ENCODE measurements at places on chromosomes 1 and 21.
A peak's percentile ranks its signal among the peaks of the same experiment; 100 is the strongest.

DNA sequence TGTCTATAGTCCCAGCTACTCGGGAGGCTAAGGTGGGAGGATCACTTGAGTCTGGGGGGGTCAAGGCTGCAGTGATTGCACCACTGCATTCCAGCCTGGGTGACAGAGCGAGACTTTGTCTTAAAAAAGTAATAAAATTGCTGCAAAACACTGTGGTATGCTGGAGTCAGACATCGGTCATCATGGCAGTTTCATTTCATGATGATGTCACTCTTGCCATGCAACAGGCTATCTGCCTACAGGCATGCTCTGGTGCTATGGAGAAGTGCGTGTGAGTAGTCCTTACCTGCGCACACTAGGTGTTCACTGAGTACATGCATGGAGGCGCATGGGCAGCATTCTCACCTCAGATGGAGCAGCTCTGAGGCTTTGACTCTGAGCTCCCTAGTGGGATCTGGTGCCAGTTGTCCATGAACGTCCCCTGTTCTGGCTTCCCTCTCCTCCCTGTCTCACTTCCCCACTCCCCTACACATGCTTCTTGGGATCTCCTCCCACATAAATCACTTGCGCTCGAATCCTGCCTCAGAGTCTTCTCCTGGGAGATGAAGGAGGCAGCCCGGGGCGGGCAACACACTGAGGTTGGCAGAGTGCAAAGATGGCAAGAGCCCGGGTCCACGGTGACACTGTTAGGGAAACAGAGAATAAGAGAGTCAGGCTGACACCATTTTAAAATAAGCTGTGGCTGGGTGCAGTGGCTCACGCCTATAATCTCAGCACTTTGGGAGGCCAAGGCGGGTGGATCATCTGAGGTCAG is 10.4 kb upstream of the CELA3B start:
- no peak for DNase-seq

DNA sequence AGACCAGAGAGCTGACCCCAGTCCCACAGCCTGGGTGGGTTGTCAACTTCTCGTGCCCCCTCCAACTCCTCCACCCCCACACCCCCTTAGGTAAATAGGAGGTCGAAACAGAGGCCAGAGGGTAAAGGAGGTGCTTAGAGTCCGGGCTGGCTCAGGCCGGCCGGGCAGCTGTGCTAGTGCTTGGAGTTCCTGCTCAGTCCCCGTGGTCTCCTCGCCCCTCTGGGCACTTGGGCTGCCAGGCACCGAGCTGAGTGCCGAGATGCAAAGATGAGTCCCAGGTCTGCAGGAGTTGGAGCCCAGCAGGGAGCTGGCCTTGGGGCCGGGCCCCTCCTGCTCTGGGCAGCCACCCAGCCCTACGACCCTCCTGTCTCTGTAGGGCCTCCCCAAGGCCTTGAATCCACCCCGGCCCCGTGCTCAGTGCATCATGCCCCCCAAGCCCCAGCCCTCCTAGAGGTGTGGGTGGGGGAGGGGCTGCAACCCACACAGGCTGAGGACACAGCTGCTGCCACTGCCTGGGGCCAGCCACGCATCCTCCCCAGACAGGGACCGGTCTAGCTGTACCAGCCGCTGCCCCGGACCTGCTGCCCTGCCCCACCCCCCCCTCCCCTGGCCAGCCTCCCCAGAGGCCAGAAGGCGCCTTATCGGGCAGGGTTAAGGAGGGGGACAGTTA is 1.9 kb downstream of the SMIM1 start:
- DNase-seq = no peak

DNA sequence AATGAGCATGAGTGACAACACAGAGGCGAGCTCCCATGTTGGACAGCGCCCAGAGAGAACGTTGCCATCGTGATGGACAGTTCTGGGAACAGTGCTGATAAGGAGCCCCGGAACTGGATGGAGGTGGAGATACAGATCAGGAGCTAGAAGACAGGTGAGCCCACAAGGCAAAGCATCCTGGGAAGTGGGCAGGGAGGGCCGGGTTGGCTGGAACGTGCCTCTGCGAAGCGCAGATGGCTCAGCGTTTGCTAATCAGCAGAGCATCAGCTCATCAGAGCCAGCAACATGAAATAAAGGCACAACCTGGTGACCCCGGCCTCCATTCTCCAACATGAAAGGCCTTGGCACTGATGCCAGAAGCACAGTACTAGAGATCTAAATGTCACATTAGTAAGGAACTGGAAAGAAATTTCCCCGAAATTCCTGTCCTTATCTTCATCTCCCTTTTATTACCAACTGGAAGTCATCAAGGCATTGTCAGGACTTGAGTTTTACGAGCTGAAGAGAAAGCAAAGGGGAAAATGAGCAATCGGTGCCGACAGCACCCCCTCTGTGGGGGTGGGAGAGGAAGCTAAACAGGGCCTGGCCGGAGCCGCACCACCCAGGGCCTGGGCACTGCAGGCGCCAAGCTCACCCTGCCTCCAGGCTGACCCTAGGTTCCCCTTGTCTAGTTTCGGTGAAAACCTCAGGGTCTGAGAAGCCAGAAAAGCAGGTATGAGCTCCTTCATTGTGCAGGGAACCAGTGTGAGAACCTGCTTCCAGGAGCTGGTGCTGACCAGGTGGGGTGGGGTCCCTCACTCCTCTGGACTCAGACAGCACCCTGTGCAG is 19.9 kb downstream of the ABCA4 start:
- DNase-seq = no peak

GRCh38 chr1:109500941-109501381 is 7.1 kb downstream of the CYB561D1 start:
- no peak for DNase-seq

GRCh38 chr1:76190749-76191424 is 116.3 kb downstream of the ST6GALNAC3 start:
- DNase-seq = no peak

- no peak for DNase-seq
These were observed 86.1 kb upstream of the KIAA0040 start for GRCh38 chr1:175278734-175279116.

- DNase-seq = no peak
These were observed 58.1 kb downstream of the CAPZB start for GRCh38 chr1:19427087-19427781.

DNA sequence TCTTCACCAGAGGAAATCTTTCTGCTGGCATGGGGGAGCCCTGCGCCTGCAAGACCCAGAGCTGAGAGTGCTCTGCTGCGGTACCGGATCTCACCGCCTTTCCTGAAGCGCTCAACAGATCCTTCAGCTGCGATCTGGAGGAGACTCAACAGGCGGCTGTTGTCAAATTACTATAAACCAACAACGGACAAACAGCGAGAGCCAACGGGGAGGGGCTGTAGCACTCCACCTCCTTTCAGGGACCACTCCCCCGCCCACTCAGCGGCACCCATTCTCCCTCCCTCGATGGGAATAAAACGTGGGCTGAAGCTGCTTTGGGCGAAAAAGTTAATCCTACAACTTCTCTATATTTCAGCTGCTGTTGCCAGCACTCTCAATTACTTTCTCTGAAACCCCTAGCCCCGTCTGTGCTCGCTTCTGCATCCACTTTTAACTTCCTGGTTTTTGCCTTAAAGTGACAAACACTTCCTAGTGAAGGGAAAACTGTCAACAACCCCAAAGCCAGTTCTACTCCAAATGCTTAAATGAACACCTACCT is at the start of gene FMO5:
FMO5 (minus strand) TSS at position 147 of the 538 bp plus-strand sequence. CDS start 310 bp downstream, outside the sequence.
- DNase-seq = peak; percentile 6

DNA sequence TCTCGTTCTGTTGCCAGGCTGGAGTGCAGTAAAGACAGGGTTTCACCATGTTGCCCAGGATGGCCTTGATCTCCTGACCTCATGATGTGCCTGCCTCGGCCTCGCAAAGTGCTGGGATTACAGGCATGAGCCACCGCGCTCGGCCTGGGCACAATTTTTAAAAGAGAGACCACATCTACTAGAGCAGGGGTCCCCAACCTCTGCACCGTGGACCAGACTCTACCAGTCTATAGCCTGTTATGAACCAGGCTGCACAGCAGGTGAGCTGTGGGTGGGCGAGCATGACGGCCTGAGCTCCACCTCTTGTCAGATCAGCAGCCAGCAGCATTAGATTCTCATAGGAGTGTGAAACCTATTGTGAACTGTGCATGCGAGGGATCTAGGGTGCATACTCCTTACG is 20.8 kb downstream of the TNNT2 start:
- DNase-seq = no peak

DNA sequence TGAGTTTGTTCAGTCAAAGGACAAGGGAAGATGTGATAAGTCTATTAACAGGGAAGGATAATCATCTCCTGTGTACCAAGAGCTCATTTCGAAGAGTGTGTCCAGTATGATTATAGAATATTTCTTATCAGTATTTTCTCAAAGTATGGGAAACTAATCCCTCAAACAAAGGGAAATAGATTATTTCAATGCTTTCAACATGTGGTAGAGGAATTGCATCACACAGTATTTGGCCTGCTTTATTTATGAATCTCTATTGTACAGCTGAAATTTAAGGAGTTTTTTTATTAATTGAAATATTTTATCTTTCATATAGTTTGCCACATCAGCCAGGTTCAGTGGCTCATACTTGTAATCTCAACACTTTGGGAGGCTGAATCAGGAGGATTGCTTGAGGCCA is 151.0 kb downstream of the CLEC20A start:
- DNase-seq = no peak

DNA sequence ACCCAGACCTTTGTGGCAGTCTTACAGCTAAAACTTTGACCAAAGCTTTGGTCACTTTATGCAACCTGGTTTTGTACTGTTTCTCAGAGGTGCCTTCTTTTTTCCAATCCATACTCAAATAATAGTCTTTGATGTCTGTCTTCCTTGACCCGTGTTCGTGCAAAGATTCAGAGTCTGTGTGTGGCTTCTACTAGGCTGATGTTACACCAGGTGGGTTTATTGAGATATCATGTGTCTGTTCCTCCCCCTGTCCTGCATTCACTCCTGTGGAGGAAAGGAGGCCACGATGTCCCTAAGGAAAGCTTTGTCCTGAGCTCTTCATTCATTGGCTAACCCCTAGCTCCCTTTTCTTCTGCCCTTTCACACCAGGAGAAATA is 15.0 kb upstream of the IKBKE start:
- DNase-seq = no peak

- DNase-seq = no peak
These were observed 106.8 kb upstream of the USP24 start for GRCh38 chr1:55321942-55322341.

DNA sequence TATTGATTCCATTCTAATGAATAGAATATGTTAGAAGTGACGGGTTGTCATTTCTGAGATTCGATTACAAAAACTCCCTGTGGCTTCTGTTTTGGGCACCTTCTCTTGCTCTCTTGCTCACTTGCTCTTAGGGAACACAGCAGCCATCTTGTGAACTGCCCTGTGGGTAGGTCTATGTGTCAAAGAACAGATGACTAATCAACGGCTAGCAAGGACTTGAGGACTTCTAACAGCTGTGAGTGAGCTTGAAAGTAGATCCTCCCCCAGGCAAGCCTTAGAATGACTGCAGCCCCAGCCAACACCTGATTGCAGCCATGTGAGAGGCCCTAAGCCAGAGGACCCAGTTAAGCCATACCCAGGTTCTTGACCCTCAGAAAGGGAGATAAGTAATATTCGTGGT is 49.3 kb downstream of the AZIN2 start:
- no peak for DNase-seq

- DNase-seq = no peak
These were observed 12.8 kb downstream of the SH3BP5L start for GRCh38 chr1:248812736-248813425.
